GDM1 (cell line): ENCODE measurements at places on chromosomes 13 and 19.

DNA sequence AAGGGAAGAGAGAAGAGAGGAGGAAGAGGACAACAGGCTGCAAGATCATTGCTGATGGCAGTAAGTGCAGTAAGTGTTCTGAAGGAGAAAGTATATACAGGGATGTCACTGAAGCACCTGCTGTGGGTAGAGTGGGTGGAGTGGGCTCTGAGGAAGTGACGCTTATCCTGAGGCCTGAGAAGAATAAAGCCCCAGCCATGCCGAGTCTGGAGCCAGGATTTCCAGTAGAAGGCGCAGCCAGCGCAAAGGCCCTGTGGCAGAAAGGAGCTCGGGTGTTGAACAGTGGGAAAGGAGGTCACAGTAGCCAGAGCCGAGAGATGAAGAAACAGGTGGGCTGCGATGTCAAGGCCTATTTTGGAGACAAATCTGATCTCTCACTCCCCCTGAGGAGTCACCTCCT is 31.8 kb upstream of the ADGRE5 start:
- no peak for DNase-seq

- DNase-seq, result no peak
Observed at GRCh38 chr19:44280916-44281315, 21.2 kb downstream of the ZNF233 start.

- DNase-seq, result no peak
Observed at GRCh38 chr19:55655648-55656040, 809 bp downstream of the U2AF2 start.

GRCh38 chr19:44954278-44954648 is 917 bp upstream of the CLPTM1 start:
- DNase-seq, result no peak

- no peak for DNase-seq
Observed at GRCh38 chr13:48504606-48505005, 28.3 kb downstream of the RCBTB2 start.

DNA sequence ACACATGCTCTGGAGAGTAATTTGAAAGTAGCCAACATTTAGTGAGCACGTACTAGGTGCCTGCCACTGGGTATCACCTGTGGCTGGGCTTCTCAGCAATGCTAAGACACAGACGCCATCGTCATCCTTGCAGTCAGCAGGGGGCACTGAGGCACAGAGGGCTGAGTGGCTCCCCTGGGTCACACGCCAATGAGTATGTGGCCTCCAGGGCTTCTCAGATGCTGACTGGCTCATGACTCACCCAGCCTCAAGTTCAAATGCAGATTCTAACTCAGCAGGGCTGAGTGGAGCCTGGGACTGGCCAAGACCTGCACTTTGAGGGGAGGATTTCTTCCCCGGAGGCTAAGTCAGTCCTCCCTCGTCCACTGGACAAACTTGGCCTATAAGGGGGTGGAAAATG is 115.1 kb upstream of the CACNA1A start:
- no peak for DNase-seq

DNA sequence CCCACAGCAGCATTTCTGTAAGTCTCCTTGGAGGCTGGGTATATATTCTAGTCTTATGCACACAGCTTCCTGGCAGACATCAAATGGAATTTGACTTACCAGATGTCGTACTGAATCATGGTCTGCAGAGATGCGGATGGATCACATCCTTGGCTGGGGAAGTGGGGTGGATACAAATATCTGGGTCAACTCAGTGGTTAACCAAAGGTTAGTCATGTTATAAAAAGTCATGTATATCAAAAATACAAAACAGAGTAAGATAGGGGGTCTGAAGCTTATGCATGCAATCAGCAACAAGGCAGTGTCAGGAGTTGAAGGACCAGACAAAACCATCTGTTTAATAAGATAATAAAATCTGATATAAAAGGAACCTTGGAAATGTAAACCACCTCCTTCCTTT is 61.9 kb downstream of the WASF3 start:
- no peak for DNase-seq
